ENCODE measurements at places on chromosomes 5 and 9.

GRCh38 chr5:92886751-92887150 is 694.3 kb downstream of the NR2F1-AS1 start:
- DNase-seq = no peak

DNA sequence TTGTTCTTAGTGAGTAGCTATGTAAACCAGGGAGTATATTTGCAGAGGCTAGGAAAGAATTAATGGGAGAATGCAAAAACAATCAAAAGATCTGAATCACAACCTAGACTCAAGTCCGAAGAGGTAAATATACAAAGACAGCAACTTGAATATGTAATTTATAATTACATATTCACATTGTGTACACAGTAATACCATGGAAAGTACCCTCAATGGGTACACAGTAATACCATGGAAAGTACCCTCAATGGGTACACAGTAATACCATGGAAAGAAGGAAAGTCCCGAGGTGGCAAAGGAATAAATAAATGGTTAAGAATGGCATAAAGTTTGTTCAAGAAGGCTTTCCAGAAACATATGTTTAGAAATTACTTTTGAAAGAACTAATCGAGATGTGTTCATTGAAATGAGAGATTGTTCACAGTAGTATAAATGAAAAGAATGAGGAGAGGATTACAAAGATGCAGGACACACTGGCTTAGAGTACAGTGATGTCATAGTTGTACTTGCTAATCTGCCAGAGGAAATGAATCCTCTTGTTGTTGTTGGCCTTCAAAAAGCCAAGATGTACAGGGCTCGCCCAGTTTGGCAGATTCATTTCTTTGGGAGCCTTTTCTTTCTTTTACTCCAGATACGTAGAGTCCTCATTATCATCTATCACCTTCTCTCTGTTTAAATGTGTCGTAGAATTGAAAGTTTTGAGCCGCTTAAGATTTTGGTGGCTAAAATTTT is 116.0 kb downstream of the UNC13B start:
- DNase-seq = no peak

DNA sequence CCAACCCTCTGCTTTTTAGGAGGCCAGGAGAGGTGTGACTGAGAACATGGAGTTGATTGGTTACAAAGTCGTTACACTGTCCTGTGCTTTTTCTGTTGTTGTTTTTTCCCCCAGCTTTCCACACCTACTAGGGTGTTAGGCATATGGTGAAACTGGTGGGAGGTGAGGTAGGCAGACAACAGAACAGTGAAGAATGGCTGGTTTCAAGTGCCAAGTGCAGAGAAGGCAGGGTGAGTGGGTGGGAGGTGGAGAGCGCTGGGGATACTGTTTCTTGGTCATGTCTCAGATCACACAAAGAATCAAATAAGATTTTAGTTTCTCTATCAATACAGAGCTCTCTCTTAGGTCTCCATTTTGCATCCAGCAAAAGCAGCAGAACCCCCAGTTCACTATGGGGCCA is 2.2 kb upstream of the SPTAN1 start:
- DNase-seq = no peak

- DNase-seq = no peak
Observed at GRCh38 chr9:122309861-122310260, 45.2 kb downstream of the MRRF start.

DNA sequence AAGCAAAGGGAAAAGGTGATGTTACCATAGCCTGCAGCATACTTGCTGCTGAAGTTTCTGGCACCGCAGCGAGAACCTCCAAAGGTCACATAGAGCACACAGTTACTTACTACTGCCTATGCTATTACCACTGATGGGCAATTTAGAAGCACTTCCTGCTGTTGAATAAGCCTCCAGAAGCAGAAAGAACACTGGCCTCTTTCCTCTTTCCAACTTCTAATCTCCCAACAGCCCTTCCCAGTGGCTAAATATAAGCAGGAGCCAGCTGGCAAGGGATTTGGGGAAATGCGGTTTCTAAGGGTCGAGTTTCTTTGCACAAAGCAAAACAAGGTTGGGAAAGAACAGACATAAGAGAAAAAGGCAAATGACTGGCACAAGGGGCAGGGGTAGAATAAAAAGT is 669.2 kb upstream of the ACO1 start:
- DNase-seq = no peak

DNA sequence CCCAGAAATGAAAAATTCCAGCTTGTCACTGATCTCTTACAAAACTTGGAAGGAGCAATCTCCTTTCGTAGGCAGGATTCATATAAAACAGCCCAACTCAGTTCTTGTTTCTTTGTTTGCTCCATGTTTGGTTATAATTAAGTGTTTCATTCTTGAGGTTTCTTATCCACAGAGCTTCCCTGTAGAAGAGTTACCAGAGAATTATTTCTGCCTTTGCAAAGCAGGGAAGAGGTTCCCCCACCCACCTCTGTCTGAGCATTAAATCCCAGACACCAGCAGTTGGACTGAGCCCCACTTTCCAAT is 34.1 kb upstream of the RAI14 start:
- no peak for DNase-seq

DNA sequence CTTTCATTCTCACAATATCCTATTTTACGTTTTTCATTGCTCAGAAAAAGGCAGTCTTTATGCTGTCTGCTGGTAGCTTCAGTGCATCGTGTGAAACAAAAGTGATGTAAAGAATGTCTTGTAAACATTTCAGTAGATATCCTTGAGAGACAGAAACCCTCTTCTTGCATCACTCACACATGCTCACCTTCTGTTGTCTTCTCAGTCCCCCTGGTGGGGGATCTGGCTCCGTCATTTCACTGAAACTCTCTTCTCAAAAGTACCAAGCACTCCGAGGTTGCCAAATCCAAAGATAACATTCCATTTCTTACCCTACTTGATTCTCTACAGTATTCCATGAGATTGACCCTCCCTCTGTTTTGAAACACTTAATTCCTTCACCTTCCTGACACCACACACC is 46.1 kb upstream of the PCA3 start:
- no peak for DNase-seq

DNA sequence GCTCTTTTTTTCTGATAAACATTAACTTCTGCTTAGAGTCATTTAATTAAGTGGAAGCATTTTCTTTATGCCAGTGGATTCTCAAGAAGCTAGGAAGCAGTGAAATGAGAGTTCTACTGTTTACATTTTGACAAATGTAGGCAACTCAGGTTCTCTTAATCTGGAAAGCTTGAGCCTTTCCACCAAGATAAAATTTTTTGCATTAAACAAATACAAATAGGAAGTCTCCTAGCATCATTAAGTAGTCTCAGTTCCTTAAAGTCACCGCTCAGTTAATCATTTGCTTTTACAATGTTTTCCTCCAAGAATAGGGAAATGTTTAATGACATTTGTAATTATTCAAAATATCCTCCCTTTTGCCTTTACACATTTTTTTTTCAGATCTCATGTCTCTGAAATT is 290.4 kb upstream of the PDE4D start:
- no peak for DNase-seq

GRCh38 chr9:102237094-102237493 is 498.6 kb upstream of the GRIN3A start:
- no peak for DNase-seq

- no peak for DNase-seq
Observed at GRCh38 chr5:54720341-54720740, 202.8 kb downstream of the SNX18 start.

GRCh38 chr5:131706281-131706680 is 71.3 kb upstream of the RAPGEF6 start:
- DNase-seq = no peak

- DNase-seq = no peak
Observed at GRCh38 chr5:68406767-68407241, 191.2 kb downstream of the PIK3R1 start.

GRCh38 chr5:29811914-29812679 is 1381.4 kb upstream of the CDH6 start:
- DNase-seq = peak; percentile 35
